Suppressor macrophage treated with lipopolysaccharide for 1 hour (primary cell): ENCODE measurements at places on chromosomes 7 and 10.
A peak's percentile ranks its signal among the peaks of the same experiment; 100 is the strongest.

DNA sequence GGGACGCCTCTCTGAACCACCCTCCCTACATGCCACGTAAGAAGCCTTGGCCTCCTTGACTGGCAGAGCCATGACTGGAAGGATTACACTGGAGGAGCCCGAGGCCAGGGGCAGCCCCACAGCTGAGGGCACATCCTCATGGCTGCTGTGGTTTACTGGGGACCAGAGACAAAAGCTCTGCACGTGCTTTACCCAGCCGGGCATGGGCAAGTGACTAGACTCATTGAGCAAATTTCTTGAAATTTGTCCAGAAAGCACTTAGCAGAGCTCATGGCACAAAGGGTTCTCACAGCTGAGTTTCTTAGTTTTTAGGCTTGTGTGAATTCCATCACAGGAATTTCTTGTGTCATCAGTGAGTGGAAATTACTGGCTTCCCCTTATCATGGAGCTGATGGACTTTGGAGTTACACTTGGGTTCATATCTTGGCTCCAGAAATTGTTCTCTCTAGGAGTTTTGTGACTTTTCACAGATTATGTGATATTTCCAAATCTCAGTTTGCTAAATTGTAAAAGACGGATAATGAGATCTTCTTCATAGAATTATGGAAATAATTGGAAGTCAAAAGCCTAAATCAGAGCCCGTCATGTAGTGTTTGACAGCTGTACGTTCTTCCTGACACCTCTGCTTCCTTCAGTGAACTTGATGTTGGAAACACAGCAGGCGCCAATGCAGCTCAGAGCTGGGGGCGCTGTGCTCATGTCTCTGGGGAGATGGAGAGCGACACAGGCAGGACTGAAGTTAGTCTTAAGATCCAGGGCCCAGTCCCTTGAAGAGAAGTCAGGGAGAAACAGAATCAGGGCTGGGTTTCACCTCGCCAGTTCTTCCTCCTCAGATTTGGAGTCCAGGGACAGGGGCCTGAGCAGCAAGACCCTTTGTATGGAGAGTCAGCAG, 47.7 kb upstream of the MGAM2 start:
- no peak for DNase-seq

DNA sequence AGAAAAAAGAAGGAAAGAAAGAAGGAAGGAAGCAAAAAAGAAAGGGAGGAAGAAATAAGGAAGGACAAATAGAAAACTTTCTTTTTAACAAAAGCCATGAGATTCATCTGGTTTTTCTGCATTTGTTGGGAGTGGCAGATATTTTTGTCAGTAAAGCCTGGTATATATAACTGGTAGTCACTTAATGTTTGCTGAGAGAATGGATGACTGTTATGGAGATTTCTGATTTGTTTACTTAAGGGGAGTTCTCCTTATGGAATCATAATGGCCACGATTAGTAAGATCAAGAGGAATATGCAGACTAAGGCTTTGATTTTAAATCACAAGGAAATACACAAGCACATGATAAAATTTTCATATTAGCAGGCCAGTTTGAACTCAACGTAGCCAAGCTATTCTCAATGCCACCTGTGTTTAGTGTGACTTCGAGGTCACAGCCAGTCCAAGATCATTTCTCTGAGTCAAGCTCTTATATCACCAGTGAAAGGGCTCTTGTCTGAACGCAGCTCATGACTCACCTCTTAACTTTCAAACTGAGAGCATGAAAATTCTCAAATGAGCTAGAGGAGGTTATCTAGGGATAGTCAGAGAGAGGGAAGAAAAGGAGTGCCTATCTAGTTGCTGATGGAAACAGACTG, 445.1 kb upstream of the ZMIZ1 start:
- no peak for DNase-seq

DNA sequence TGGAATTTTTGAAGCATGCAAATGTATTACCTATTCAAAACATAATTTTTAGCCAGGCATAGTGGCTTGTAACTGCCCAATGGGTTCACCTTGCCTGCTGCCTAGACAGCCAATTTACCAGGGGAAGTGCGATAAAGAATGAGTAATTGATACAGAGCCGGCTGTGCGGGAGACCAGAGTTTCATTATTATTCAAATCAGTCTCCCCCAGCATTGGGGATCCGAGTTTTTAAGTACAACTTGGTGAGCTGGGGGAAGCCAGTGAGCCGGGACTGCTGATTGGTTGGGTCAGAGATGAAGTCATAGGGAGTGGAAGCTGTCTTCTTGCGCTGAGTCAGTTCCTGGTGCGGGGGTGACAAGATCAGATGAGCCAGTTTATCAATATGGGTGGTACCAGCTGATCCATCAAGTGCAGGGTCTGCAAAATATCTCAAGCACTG, 29.1 kb upstream of the NRBF2 start:
- peak; percentile 20 for DNase-seq

DNA sequence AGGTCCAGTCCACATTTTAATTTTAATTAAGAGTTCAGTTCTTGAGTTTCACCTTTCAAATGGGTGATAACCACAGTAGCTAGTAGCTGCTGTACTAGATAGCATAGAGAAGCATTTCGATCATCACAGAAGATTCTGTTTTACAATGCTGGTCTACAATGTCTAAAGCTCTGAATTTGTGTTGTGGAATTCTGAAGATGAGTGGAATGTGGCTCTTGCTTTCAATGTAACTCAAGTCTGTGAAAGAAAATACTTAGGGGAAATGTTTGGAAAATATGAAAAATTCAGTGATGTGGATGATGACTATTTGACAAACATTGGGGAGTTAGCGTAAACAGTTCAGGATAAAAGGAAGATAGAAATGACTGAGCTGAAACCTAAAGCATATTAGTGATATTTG, 139.4 kb downstream of the GNAT3 start:
- DNase-seq: no peak

GRCh38 chr10:61633665-61634064, 29.1 kb upstream of the CABCOCO1 start:
- no peak for DNase-seq

GRCh38 chr7:155987681-155988235, 175.5 kb upstream of the SHH start:
- no peak for DNase-seq

DNA sequence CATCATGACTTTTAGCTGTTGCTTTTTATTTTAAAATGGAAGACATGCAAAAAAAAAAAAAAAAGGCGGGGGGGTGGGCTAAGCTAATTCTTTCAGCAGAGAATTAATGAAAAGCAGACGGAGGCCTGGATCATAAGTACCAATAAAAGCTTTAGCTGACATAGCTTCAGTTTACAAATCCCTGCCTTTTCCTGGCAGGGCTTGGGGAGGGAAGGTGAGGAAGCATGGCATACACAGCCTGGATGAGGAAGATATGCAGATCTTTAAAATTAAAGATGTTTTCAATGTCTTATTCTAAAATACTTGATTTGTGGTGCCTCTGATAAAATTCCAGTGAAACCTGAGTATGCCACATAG, 57.0 kb downstream of the ICA1 start:
- no peak for DNase-seq

DNA sequence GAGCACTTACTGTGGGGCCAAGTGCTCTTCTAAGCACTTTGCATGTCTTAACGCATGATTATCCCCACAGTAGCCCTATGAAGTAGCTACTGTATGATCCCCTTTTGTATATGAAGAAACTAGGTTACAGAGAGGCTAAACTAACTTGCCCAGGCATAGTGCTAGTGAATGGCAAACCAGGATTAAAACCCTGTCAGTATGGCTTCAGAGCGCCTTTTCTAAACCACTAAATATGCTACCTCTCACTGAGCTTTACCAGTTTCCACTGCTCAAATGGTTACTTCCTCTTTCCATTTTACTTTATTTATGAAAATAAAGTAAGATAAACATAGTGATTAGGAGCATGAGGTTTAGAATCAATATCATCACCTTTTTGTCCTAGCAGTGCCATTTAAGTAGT, 73.6 kb downstream of the PODXL start:
- DNase-seq: no peak

DNA sequence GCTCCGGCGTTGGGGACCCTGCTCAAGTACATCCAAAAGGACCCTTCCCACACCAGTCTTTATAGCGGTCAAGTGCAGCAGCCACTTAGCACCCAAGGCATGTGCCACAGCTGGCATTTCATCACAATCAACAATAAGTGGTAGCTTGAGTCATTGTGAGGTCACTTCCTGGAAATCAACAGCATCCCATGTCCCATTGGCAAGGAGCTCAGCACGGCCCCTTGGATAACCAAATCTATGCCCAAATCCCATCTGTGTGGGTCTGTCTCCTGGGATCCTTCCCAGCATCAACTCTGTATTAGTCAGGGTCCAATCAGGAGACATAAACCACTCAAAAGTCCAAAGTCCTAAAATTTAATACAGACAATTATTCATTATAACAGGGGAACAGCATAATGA, 27.1 kb downstream of the MDH2 start:
- DNase-seq: no peak

- DNase-seq: peak; percentile 63
Observed at GRCh38 chr7:139825666-139826290, 3.3 kb upstream of the TBXAS1 start.

- DNase-seq: no peak
Observed at GRCh38 chr7:122768827-122769226, 66.1 kb upstream of the RNF148 start.

- DNase-seq: no peak
Observed at GRCh38 chr10:81414038-81414437, 461.0 kb upstream of the NRG3 start.

DNA sequence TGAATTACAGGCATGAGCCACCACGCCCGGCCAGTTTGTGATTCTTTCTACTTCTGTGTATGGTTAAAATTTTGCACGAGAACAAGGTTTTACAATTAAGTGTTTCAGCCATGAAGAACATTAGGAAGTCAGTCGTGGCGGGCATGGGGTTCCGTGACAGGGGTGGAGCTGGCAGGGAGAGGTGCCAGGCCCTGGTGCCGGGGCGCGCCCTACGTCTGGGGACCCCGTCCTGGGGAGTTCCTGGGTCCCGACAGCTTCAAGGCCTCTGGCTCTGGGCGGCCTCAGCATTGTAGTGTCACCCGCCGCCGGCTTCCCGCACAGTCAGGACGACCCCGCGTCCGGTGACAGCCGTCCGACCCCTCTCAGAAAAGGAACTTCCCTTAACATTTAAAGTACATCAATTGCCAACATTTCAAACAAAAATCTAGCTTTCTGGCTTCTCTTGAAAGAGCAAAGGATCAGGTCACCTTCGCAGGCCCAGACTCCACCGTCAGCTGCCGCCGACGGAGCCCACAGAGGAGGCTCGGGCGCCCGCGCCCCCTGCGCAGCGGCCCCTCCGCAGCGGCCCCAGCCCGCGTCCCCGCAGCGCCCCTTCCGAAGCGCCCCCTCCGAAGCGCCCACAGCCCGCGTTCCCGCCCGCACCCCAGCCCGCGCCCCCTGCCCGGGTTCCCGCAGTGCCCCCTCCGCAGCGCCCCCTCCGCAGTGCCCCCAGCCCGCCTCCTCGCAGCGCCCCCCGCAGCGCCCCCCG, 23.2 kb upstream of the MKI67 start:
- no peak for DNase-seq
